Type B pancreatic cell (in vitro differentiated cells): ENCODE measurements at places on chromosomes 5 and 9.

DNA sequence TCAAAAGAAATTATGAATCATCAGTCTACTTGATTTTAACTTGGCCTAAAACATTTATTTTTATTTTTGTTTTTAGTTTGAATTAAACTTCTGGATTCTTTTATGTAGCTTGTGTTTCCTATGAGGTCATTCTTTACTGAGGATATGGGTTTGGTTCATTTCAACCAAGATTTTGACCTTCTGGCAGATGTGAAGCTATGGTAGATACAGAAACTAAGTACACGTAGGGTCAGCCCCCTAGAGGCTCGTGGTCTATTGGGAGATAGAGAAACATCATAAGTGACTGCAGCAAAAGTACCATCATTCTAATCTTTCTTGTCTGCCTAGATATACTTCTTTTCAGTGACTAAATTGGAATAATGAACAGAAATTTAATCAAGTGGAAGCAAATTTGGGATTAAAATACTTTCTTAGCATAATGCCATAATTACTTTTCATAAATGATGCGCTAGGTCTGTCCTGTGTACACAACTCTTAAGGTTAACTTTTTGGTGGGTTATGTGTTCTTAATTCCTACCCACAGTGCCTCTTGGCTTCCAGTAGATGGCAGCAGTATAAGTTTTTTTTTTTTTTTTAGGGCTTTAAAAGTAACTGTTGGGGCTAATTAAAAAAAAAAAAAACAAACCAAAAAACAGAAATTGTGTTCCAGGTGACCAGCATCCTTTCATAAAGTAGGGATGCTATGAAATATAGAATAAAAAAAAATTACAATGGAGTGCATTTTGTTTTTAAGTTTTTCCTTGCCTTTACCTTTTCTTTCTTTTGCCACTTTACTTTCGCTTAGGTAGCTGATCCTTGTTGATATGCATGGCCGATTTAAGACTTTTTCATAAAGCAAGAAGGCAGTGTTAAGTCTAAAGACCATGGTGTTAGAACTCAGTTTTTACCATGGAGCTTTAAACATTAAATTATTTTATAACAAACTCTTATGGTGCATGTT is 49.9 kb downstream of the LRRTM2 start:
- no peak for DNase-seq
- H3K27ac ChIP-seq: no peak overlapping the region
- H3K4me3 ChIP-seq: no peak overlapping the region
- peaks cover 52% of the 10 kb centered on the region for H3K36me3 ChIP-seq
- no peaks in the 10 kb centered on the region for H3K27me3 ChIP-seq
- peaks cover 20% of the 10 kb centered on the region for H3K4me1 ChIP-seq

GRCh38 chr9:78292716-78293497 is 4.0 kb upstream of the PSAT1 start:
- no peak overlapping the region for H3K4me3 ChIP-seq
- H3K36me3 ChIP-seq: no peaks in the 10 kb centered on the region
- no peaks in the 10 kb centered on the region for H3K27me3 ChIP-seq
- peak; percentile 31 for DNase-seq
- H3K27ac ChIP-seq: no peak overlapping the region

GRCh38 chr9:16482764-16483163 is 387.7 kb downstream of the BNC2 start:
- peaks cover 25% of the 10 kb centered on the region for H3K4me1 ChIP-seq
- H3K4me3 ChIP-seq: no peak overlapping the region
- DNase-seq: no peak
- H3K36me3 ChIP-seq: no peaks in the 10 kb centered on the region
- no peak overlapping the region for H3K27ac ChIP-seq
- no peaks in the 10 kb centered on the region for H3K27me3 ChIP-seq

- no peak for DNase-seq
- no peaks in the 10 kb centered on the region for H3K27me3 ChIP-seq
- no peaks in the 10 kb centered on the region for H3K4me1 ChIP-seq
- peaks cover 81% of the 10 kb centered on the region for H3K36me3 ChIP-seq
- no peak overlapping the region for H3K4me3 ChIP-seq
These were observed 45.7 kb downstream of the TEX10 start for GRCh38 chr9:100307080-100307479.

GRCh38 chr5:133494232-133494922 is 118.0 kb downstream of the FSTL4 start:
- DNase-seq: no peak
- H3K4me1 ChIP-seq: peaks cover 3% of the 10 kb centered on the region
- H3K4me3 ChIP-seq: no peak overlapping the region
- H3K27ac ChIP-seq: peak overlapping the region; percentile 38

DNA sequence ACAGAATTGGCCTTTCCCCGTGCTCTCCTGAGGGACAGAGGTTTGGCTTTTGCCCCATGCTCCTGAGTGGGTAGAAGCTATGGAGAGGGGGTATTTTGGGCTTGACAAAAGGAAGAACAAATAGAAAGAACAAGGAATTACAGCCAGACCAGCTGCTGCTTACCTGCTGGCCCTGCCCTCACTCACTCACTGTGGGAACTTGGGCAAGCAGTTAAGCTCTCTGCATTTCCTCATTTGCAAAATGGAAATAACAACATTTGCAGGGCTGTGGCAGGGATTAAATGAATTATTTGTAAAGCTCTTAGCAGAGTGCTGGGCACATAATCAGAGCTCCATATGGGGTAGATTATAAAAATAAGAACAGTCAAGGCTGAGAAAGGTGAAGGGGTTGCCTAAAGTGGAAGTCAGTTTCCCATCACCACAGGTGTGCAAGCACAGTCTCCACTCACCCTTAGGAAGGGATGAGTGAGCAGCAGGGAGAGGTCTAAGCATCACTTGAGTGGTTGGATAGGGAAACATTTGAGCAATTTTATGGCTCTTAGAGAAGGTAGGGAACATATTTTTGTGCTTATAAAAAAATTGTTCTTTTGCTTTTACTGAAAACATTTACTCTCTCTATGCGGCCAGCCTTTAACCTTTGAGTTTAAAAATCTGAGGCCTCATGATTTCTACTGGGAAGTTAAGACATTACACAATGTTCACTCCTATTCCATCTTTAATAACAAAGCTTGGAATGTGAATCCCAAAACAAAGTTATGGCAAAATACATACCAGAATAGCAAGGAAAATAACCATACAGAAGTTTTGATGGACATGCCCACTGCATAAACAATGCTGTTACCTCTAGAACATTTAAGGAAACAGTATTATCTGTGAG is 42.8 kb upstream of the LHFPL2 start:
- DNase-seq: no peak
- peaks cover 4% of the 10 kb centered on the region for H3K36me3 ChIP-seq
- H3K27ac ChIP-seq: no peak overlapping the region
- no peak overlapping the region for H3K4me3 ChIP-seq

GRCh38 chr9:37301042-37301853 is 121.2 kb upstream of the GRHPR start:
- no peaks in the 10 kb centered on the region for H3K4me1 ChIP-seq
- H3K27me3 ChIP-seq: no peaks in the 10 kb centered on the region
- no peak overlapping the region for H3K27ac ChIP-seq
- no peak for DNase-seq
- H3K36me3 ChIP-seq: peaks cover 8% of the 10 kb centered on the region

DNA sequence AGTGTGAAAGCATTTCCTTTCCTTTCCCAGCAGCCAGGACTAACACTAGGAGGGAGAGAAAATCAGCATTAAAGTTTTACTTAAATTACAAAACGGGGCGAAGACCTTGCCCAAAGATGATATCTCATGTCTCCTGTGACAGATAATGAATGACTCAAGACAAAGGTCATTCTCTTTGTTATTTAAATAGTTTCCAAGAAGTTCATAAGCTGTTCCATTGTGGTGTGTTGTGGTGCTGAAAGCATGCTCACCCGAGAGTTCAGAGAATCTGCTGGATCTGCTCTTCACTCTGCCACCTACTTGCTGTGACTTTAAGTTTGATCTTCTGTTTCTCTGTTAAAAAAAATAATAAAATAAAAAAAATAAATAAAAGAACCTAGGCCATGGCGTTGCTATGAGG is 265.9 kb upstream of the NR4A3 start:
- no peak overlapping the region for H3K27ac ChIP-seq
- no peaks in the 10 kb centered on the region for H3K27me3 ChIP-seq
- no peak for DNase-seq
- H3K36me3 ChIP-seq: peaks cover 7% of the 10 kb centered on the region
- H3K4me3 ChIP-seq: no peak overlapping the region
- no peaks in the 10 kb centered on the region for H3K4me1 ChIP-seq

GRCh38 chr9:132150256-132150655 is 11.6 kb upstream of the NTNG2 start:
- no peak overlapping the region for H3K27ac ChIP-seq
- H3K4me1 ChIP-seq: peaks cover 11% of the 10 kb centered on the region
- DNase-seq: no peak
- H3K36me3 ChIP-seq: no peaks in the 10 kb centered on the region

- no peaks in the 10 kb centered on the region for H3K27me3 ChIP-seq
- H3K4me3 ChIP-seq: no peak overlapping the region
- no peaks in the 10 kb centered on the region for H3K36me3 ChIP-seq
- no peak overlapping the region for H3K27ac ChIP-seq
- H3K4me1 ChIP-seq: no peaks in the 10 kb centered on the region
These were observed 192.6 kb downstream of the ESM1 start for GRCh38 chr5:54792611-54793404.

DNA sequence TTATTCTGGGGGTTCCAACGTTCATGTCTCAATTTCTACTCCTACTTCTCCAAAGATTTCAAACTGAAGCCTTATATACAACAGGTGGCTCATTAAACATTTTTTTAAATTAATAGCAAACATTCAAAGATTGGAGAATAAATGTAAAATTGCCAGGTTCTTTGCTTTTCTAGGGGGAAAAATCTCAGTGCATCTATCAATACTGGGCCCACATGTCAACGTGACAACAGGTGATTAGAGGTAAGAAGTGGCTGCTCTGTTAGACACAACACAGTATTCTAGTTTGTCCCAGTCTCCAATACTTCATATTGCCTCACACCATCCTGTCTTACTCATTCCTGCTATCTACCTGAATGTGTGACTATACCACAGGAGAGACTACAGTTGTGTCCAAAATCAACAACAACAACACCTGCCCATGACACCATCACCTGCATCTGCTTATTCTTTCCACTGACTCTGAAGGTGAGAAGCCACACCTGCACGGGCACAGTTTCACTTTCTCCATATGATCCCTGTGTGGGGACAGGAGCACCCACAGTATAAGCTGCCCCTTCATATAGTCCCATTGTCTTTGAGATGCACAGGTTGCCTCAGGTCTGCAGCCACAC is 110.2 kb downstream of the LHFPL2 start:
- peaks cover 3% of the 10 kb centered on the region for H3K36me3 ChIP-seq
- H3K4me1 ChIP-seq: peaks cover 47% of the 10 kb centered on the region
- H3K4me3 ChIP-seq: no peak overlapping the region
- no peak overlapping the region for H3K27ac ChIP-seq
- H3K27me3 ChIP-seq: no peaks in the 10 kb centered on the region

- H3K36me3 ChIP-seq: no peaks in the 10 kb centered on the region
- H3K4me1 ChIP-seq: no peaks in the 10 kb centered on the region
- H3K4me3 ChIP-seq: no peak overlapping the region
- H3K27me3 ChIP-seq: no peaks in the 10 kb centered on the region
- no peak for DNase-seq
These were observed 150.0 kb upstream of the FTMT start for GRCh38 chr5:121701731-121702130.

GRCh38 chr5:61486476-61486875 is 154.4 kb downstream of the ZSWIM6 start:
- no peak overlapping the region for H3K27ac ChIP-seq
- no peaks in the 10 kb centered on the region for H3K4me1 ChIP-seq
- no peak overlapping the region for H3K4me3 ChIP-seq
- H3K36me3 ChIP-seq: peaks cover 48% of the 10 kb centered on the region

DNA sequence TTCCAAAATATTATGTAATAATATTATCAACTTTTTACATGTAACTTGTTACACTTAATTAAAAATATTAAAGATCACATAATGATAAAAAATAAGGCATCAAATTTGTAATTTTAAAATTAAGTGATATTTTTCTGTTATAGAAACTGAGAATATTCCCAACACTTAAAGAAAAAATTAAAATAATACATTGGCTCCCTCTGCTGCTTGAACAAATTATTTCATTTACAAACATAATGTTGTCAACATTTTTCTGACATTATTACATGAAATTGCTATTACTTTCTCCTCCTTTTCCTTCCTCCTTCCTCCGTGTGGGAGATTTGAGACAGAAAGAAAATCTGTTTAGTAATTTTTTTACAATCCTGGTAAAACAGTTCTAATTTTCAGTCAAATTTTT is 42.3 kb downstream of the RNF180 start:
- H3K4me3 ChIP-seq: no peak overlapping the region
- no peaks in the 10 kb centered on the region for H3K27me3 ChIP-seq
- no peaks in the 10 kb centered on the region for H3K4me1 ChIP-seq
- no peak for DNase-seq
- no peak overlapping the region for H3K27ac ChIP-seq
- H3K36me3 ChIP-seq: no peaks in the 10 kb centered on the region

GRCh38 chr5:168985454-168985853 is 315.5 kb downstream of the SLIT3 start:
- no peak for DNase-seq
- H3K4me3 ChIP-seq: no peak overlapping the region
- peaks cover 59% of the 10 kb centered on the region for H3K27me3 ChIP-seq
- no peak overlapping the region for H3K27ac ChIP-seq

DNA sequence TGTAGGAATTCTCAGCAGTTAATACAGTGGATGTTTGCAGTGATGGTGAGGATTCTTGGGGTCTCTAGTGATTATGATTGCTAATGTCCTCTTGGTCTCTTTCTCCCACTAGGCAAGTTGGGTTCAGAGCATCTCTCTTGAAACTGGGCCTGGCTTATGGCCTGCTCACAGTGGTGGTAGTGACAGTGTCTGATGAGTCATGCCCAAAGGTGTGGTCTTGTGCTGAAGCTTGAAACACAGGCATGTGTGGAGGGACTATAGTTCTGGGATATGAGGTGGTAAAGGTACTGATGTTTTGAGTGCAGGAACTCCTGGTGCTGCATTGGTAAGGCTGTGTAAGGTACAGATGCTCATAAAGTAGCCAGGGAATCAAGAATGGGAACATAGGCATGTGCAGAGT is 231.1 kb downstream of the FAM170A start:
- no peaks in the 10 kb centered on the region for H3K4me1 ChIP-seq
- H3K4me3 ChIP-seq: no peak overlapping the region
- DNase-seq: no peak
- no peaks in the 10 kb centered on the region for H3K27me3 ChIP-seq
- no peaks in the 10 kb centered on the region for H3K36me3 ChIP-seq

DNA sequence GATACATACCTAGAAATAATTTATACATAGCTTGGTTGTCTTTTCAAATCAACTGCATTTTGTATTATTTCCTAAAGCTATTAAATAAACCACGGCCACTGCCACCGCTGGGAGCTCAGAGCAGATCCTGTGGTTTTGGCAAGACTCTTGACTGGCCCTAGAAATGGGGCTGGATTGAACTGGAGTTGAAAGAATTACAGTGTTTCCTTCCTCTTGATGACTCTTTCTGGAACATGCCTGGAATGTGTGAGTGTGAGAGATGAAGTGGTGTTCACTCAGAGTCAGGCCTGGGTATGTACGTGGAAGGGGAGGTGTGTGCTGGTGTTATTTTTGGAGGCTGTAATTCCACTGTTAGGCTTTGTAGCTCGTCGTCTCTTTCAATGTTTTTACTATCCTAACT is 45.9 kb downstream of the TEK start:
- no peak for DNase-seq
- no peaks in the 10 kb centered on the region for H3K36me3 ChIP-seq
- no peak overlapping the region for H3K4me3 ChIP-seq
- H3K27me3 ChIP-seq: no peaks in the 10 kb centered on the region
- H3K4me1 ChIP-seq: no peaks in the 10 kb centered on the region
- no peak overlapping the region for H3K27ac ChIP-seq
